ENCODE measurements at places on chromosomes 13 and 19.

DNA sequence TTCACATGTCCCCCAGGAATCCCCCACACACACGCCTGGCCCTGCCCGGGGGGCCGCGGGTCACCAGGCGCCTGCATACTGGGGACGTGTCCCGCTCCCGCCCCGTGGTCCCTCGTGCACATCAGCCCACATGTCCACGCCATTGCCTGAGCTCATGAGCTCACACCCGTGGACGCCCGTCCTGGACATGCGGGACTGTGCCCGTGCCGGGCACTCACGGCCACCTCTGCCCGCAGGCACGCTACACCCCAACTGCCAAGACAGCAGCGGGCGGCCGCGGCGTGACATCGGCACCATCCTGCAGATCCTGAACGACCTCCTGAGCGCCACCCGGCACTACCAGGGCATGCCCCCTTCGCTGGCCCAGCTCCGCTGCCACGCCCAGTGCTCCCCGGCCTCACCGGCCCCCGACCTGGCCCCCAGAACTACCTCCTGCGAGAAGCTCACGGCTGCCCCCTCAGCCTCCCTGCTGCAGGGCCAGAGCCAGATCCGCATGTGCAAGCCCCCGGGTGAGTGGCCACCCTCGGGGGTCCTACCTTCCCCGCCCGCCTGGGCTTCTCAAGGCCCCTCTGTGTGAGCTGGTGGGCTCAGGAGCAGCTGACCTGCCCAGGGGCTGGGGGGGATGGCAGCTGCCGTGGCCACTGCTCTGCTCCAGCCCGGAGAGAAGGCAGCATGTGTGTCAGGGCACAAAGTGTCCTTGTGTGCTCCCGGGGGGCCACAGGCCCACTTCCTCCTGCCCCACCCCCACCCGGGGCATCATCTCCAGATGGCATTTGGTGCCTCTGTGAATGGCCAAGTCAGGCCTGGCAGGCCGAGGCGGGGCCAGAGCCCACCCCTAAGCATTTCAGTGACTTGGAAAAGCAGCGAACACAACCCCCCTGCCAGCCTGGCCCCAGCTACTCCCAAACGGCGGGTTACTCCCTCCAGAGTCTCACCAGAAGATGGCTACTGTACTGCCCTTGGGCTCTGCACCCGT lies 7.1 kb downstream of the MIDN start:
- DNase-seq = no peak

DNA sequence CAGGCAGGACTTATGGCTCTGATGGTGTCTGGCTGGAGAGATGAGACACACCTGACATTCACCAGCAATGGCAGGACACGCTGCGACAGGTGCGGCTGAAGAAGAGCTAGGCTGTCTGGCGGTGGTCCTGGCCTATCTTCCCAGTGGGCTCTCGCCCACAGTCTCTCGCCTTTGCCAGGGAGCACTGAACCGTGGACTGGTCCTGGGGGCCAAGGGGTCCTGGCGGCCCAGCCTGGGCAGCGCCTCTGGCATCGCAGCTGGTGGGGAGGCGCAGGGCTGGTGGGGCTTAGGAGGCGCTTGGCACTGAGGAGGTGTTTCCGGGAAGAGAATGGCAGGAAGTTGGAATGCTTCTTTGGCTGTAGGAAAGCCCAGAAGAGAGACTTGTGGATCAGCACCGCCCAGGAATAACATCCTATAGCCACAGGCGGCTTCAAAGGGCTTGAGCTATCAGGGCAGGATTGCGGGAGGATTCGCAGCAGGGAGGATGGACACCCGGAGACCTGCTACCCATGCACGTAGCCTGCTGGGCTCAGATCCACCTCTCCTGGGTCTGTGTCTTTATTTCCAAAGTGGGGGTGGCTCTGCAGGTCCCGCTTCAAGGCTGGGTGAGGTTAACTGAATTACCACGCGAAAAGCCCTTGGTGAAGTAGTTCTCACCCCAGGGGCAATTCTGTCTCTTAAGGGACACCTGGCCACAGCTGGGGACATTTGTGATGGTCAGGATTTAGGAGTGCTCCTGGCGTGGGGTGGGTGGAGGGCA lies 14.6 kb downstream of the KDM4B start:
- DNase-seq = no peak

- DNase-seq = no peak
These were observed 6.5 kb downstream of the SIGLEC7 start for GRCh38 chr19:51148580-51148979.

DNA sequence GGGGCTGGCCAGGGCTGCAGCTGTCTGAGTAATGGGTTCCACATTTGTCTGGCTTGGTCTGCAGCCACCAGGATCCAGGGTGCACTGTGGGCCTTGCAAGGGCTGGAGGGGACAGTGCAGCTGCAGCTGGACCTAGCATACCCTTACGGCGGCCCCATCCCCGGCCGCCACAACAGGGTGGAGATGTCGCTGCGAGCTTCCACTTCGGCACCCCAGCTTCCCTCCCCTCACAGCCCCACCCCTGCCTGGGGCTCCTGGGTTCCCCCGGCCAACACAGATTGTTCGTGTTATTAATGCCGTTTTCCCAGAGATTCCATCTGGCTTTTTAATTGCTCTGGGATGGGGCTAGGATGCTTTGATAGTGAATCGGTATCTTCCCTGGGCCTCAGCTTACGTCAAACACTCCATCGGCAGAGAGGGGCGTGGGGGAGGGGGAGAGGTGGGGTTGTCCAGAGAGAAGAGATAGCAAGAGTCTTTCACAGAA lies 5.8 kb downstream of the CEBPA start:
- no peak for DNase-seq

- DNase-seq = no peak
These were observed 8.1 kb downstream of the RINL start for GRCh38 chr19:38869836-38870607.

DNA sequence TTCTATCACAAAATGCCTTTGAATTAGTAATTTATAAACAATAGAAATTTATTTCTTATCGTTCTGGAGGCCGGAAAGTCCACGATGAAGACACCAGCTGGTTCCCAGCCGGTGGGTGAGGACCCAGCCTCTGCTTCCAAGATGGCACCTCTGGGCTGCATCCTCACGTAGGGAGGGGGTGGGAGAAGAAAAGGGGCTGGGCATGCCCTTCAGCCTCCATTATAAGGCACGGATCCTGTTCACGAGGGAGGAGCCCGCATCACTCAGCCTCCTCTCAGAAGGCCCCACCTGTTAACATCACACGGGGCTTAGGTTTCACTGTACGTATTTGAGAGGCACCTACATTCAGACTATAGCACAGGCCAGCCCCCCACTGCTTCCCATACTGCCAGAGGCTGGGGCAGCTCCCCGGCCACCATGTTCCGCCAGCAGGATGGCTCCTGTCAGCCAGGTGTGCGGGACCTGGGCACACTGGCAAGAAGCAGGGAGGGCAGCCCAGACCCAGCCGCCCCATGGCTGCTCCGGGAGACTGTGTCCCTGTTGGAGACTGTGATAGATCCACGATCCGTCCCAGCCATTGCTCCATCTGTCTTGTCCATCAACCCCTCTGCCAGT lies 131.6 kb downstream of the SOX1 start:
- DNase-seq = no peak

DNA sequence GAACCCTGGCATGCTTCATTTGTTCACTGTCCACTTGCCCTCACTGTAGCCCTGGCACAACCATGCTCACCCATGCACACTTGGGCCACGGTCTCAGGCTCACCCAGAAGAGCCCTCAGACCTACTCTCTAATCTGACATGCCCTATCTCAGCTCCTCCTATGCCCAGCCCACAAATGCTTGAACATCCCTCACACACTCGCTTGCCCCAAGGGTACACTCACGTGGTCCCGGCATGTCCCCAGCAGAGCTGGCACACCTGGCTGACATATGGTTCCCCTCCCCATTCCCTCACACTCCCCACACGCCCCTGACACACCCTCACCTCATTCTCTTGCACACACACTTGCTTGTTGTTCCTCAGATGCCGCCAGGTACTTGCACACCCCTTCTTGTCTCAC lies 55.7 kb downstream of the MAP4K1 start:
- DNase-seq = no peak

DNA sequence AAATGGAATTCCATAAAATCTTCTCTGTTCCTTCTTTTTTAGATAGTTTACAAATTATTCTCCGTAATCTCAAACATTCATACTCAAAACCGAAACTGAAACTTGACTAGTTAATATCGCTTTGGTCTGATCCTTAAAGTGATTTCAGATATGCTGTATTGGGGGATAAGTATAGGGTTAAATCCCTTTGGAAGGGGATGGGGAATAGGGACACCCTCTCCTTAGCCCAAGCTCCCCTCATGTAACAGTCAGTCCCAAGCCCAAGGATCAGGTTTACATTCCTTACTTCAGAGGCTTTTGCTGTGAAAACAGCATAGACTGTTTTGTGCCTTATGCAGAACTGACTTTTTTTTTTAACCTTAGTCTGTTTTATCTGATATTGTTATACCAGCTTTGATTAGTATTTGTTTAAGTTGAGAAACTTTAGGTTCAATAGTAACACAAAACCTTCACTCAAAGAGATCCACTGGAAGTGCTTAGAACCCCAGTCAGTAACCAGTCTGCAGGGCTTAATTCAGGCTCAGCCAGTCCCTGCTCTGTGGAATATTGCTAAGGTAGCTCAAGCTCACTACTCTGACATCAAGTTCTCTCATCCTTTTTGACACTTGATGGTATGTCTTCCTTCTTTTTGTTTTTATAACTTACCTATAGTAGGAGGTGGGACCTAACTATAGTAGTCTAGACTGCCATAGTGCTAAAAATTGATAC lies 10.5 kb downstream of the CDADC1 start:
- no peak for DNase-seq

DNA sequence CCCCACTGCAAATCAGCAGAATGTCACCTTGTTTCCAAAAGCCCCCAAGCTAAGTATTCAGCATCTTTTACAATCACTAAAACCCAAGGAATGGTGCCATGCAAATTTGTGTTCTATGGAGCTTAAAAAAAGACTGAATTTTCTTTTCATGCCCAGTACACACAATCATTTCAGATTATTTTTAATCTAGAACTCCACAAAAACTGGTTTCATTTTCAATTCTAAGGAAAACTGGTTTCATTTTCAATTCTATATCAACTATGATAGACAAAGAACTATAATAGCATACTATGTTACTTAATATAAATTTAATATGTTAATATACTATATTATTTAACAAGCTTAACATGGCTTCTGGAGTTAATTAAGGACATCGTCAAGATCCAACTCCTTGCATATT lies 88.4 kb upstream of the DOCK9 start:
- DNase-seq = no peak

DNA sequence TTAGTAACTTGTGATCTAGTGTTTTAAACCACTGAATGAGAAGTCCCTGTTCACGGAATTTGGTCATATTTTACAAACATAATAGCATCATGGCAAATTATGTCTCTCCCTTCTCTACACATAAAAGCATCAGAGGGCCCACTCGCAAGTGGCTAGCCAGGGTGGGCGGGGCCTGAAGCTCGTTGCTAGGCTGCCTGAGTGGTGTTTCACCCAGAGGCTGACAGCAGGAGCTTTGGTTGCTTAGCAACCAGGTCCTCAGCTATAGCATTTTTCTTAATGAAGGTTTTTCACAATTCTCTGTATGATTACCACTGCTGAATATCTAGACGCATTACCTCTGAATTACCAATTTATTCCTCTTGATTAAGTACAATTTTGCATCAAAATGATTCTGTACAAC lies 126.5 kb downstream of the NALCN start:
- peak; percentile 16 for DNase-seq

- no peak for DNase-seq
These were observed 5.3 kb downstream of the BTBD2 start for GRCh38 chr19:2010135-2010668.

DNA sequence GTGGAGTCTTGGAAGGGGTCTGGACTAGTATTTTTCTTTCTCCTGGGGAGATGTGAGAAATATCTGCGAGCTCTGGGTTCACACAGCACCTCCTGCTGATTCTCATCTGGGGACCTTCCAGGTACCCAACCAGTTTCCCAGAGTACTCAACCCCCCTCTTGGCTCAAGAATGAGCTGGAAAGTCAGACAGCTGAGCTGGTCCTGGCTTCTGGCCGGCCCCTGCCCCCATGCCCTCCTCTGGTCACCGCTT lies 2.2 kb upstream of the PDE4A start:
- no peak for DNase-seq

DNA sequence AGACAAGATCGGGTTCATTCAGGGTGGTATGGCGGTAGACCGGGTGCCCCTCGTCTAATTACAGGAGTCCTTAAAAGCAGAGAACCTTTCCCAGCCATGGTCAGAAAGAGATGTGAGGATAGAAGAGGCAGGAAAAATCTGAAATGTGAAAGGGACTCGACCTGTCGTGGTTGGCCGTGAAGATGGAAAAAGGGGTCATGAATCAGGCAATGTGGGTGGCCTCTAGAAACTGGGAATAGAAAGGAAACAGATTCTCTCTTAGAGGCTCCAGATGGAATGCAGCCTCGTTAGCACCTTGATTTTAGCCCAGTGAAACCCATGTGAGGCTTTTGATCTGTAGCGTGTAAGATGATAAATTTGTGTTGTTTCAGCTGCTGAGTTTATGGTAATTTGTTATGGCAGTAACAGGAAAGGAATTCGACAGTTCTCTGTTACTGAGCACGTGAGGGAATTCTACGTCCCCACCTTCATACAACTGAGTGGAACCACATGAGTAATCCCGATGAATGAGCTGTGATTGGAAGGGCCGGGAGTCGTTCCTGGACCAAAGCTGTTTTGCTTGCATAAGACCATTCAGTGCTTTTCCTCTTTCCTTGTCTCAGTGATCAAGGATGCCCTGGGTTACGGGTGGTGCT lies 11.0 kb upstream of the CA11 start:
- peak; percentile 73 for DNase-seq

GRCh38 chr13:91141543-91142061 lies 205.9 kb upstream of the MIR17HG start:
- DNase-seq = no peak

DNA sequence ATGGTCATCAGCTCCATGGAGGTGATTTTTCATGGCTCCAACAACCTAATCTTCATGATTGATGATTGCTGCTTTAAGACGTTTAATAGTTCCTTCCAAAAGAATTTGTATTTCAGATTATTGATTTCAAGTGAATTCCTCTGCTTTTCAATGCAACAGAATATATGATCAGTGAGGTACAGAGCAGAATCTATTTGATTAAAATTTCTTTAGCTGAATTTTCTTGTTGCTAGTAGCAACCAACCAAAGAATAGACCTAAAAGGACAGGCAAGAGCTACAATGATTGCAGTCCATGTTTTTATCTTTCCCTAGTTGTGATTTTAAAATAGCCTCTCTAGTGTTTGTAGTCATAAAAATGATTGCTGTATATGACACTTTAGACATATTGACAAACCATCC lies 76.8 kb upstream of the SCEL start:
- no peak for DNase-seq

GRCh38 chr13:45892513-45892912 lies 41.0 kb upstream of the SIAH3 start:
- no peak for DNase-seq

Measured in RKO (cell line).